ENCODE measurements at places on chromosomes 1 and 21. TPM values are rescaled to one million over a fixed set of nuclear protein-coding genes. Genes with fewer than 3 reads are reported as not detected.

GRCh38 chr21:32331444-32332305, 33.0 kb downstream of the MRAP start:
- H3K27ac ChIP-seq, result no peak overlapping the region
- no peaks in the 10 kb centered on the region for H3K27me3 ChIP-seq
- no peak for DNase-seq
- H3K4me1 ChIP-seq, result no peaks in the 10 kb centered on the region

GRCh38 chr1:181087400-181087901, 1.0 kb upstream of the IER5 start:
- no peaks in the 10 kb centered on the region for H3K36me3 ChIP-seq
- H3K4me1 ChIP-seq, result no peaks in the 10 kb centered on the region
- H3K27me3 ChIP-seq, result no peaks in the 10 kb centered on the region
- H3K27ac ChIP-seq, result no peak overlapping the region
- H3K4me3 ChIP-seq, result no peak overlapping the region

DNA sequence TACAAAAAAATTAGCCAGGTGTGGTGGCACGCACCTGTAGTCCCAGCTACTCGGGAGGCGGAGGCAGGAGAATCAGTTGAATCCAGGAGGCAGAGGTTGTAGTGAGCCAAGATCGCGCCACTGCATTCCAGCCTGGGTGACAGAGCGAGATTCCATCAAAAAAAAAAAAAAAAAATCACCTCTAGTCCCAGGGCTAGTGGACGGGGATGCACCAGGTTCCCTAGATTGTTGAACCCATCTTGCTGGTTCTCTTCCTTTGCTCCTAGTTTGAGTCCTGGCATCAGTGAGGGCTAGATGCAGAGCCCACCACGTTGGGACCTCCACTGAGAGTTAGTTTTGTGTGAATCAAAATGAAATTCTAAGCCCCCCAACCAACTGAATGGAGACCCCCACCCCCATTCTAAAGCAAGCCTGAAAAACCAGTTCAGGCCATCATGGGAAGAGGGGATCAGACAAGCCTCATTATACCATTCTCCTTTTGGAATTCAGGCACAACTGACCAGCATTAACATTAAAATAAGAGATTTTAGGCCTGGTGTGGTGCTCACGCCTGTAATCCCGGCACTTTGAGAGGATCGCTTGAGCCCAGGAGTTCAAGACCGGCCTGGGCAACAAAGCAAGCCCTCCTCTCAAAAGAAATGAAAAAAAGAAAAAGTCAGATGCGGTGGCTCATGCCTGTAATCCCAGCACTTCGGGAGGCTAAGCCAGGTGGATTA, 17.9 kb upstream of the L1TD1 start:
- DNase-seq, result no peak
- H3K27ac ChIP-seq, result no peak overlapping the region
- H3K27me3 ChIP-seq, result no peaks in the 10 kb centered on the region
- H3K4me1 ChIP-seq, result no peaks in the 10 kb centered on the region
- no peaks in the 10 kb centered on the region for H3K36me3 ChIP-seq
- H3K4me3 ChIP-seq, result no peak overlapping the region

DNA sequence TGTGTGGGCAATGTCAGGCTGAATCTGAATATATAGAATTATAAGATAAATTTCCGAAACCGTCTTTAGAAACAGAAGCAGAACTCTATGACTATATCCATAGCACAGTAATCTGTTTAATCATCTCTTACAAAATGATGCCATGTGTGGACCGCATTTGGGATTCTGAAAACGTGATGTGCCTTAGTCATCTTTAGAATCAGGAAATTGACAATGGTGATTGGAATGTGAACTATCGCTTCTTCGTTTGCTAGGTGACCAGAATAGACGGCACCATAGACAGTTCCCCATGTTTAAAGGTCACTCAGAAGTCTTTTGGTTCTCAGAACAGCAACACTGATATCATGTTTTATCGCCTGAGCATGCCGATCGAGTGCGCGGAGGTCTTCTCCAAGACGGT, 300.3 kb downstream of the ZP4 start:
- no peak for DNase-seq
- H3K4me3 ChIP-seq, result no peak overlapping the region
- no peaks in the 10 kb centered on the region for H3K36me3 ChIP-seq
- H3K27me3 ChIP-seq, result no peaks in the 10 kb centered on the region
- H3K4me1 ChIP-seq, result no peaks in the 10 kb centered on the region

DNA sequence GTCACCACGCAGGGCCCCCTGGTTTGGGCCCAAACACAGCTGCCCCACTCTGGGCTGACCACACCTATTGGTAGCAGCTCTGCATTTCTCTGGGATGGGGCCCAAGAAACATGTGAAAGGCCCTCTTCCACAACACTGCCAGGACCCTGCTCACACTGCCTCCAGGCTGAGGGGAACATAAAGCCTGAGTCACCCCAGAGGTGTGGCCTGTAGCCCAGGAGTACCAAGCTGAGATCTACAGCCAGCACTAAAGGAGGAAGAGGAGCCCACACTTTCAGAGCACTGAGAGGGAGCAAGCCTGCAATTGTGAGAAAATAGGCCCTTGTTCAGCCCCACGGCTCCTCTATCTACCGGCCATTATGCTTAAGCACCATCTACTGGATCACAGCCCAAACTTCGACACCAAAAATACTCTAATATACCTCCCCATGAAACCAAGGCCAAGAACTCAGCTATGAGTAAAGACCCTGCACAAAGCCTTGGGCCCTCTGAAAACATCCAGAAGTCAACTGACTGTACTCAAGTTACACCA, 14.4 kb upstream of the OR2T10 start:
- H3K27me3 ChIP-seq, result no peaks in the 10 kb centered on the region
- no peak overlapping the region for H3K27ac ChIP-seq
- no peak for DNase-seq
- H3K4me3 ChIP-seq, result no peak overlapping the region

GRCh38 chr21:45444385-45444784, 39.4 kb downstream of the COL18A1 start:
- no peak overlapping the region for H3K27ac ChIP-seq
- DNase-seq, result peak; percentile 14
- no peaks in the 10 kb centered on the region for H3K36me3 ChIP-seq
- no peaks in the 10 kb centered on the region for H3K4me1 ChIP-seq

- H3K27me3 ChIP-seq, result no peaks in the 10 kb centered on the region
- H3K4me3 ChIP-seq, result no peak overlapping the region
- H3K4me1 ChIP-seq, result no peaks in the 10 kb centered on the region
These were observed 52.9 kb downstream of the KCNAB2 start for GRCh38 chr1:6098303-6099215.

DNA sequence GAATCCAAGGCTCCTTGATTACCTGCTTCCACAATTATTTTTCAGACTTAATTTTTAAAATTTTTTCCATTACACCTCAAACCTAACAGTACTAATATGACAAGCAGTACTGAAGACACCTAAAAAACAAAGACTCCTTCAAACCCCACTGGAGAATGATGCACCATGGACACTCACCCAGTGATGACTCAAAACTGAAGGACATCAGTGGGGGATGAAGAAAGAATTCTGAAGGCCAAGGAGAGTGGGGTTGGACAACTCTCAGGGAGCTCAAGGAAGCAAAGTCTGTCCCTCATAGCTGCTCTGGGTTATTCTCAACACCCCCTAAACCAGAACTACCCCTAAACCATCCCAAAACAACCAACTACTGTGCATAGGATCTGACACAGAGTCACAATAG, 2.4 kb upstream of the ARHGAP29 start:
- H3K4me1 ChIP-seq, result peaks cover 4% of the 10 kb centered on the region
- H3K4me3 ChIP-seq, result no peak overlapping the region
- no peak for DNase-seq
- H3K27me3 ChIP-seq, result no peaks in the 10 kb centered on the region
- no peaks in the 10 kb centered on the region for H3K36me3 ChIP-seq

The CCDC185 gene
- total RNA-seq, result not detected

DNA sequence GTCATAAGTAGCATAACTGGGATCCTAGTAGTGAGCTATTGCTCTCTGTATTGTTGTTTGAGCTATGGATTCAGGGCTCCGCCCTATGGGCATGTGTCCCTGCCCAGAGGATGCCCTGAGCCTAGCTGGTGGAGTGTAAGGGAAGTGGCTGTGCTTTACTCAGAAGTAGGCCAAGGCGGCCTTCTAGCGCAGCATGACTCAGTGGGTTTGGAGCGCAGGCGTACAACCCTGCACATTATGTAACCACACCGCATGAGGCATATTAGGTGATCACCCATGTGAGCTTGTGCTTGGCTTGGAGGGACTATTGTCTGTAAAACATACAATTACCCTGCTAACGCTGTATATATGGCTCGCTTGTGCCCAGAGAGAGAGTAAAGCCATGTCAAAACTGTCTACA, 11.1 kb upstream of the UBE2U start:
- H3K36me3 ChIP-seq, result no peaks in the 10 kb centered on the region
- no peak overlapping the region for H3K27ac ChIP-seq
- H3K4me1 ChIP-seq, result no peaks in the 10 kb centered on the region

GRCh38 chr1:29469457-29469856, 233.1 kb downstream of the PTPRU start:
- DNase-seq, result peak; percentile 85
- H3K4me1 ChIP-seq, result no peaks in the 10 kb centered on the region
- H3K4me3 ChIP-seq, result no peak overlapping the region
- no peak overlapping the region for H3K27ac ChIP-seq

- H3K4me1 ChIP-seq, result no peaks in the 10 kb centered on the region
- H3K27me3 ChIP-seq, result no peaks in the 10 kb centered on the region
- H3K36me3 ChIP-seq, result no peaks in the 10 kb centered on the region
- no peak for DNase-seq
These were observed 989.5 kb downstream of the MRPL39 start for GRCh38 chr21:24617819-24618218.

DNA sequence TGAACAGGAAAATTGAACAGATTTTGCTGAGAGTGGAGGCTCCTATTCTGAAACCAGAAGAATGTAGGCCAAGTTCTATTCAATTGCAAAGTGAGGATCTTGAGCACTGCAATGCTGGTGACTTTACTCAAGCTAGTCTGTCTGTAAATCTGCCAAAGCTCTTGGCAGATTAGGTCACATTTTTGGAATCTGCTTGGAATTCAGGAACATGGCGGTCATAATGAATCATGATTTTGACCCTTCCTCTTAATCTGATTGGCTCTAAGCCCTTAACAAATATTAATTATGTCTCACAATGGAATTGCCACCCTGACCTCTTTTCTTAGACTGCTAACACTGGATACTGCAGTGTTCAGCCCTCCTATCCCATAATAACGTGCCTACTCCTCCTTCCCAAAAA, 7.2 kb upstream of the GNG12 start:
- no peaks in the 10 kb centered on the region for H3K4me1 ChIP-seq
- no peaks in the 10 kb centered on the region for H3K27me3 ChIP-seq
- H3K27ac ChIP-seq, result no peak overlapping the region
- H3K36me3 ChIP-seq, result no peaks in the 10 kb centered on the region
- DNase-seq, result no peak

The CASZ1 gene
- total RNA-seq, result 10.1 TPM

GRCh38 chr1:108512239-108513043, 47.5 kb upstream of the EEIG2 start:
- no peak overlapping the region for H3K4me3 ChIP-seq
- H3K27ac ChIP-seq, result no peak overlapping the region
- H3K27me3 ChIP-seq, result no peaks in the 10 kb centered on the region
- no peak for DNase-seq
- no peaks in the 10 kb centered on the region for H3K36me3 ChIP-seq

DNA sequence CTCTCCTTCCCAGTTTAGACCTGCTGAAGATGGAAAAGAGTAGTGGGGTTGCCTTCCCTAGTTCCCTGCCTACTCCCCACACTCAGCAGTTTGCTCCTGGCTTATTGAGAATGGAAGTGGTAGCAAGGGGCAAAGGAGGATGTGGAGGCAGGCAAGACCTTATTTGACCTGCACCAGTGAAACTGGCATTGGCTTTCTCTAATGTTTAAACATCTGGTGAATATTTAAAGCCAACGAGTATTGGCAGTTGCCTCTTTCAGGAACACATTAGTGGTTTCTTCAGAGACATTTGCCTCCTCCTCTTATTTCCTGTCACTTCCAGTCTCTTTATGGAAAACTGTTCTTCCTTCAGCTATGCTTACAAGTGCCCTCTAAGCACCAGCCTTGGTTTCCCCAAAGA, 62.4 kb upstream of the VAV3 start:
- H3K27me3 ChIP-seq, result no peaks in the 10 kb centered on the region
- no peak for DNase-seq
- H3K4me3 ChIP-seq, result no peak overlapping the region
- no peak overlapping the region for H3K27ac ChIP-seq
- H3K36me3 ChIP-seq, result no peaks in the 10 kb centered on the region
- no peaks in the 10 kb centered on the region for H3K4me1 ChIP-seq

GRCh38 chr1:87400813-87401212, 72.1 kb downstream of the LMO4 start:
- H3K4me3 ChIP-seq, result no peak overlapping the region
- H3K27ac ChIP-seq, result no peak overlapping the region
- no peaks in the 10 kb centered on the region for H3K36me3 ChIP-seq
- H3K27me3 ChIP-seq, result no peaks in the 10 kb centered on the region

- H3K27ac ChIP-seq, result no peak overlapping the region
- H3K27me3 ChIP-seq, result no peaks in the 10 kb centered on the region
- H3K36me3 ChIP-seq, result no peaks in the 10 kb centered on the region
- H3K4me3 ChIP-seq, result no peak overlapping the region
- no peaks in the 10 kb centered on the region for H3K4me1 ChIP-seq
- no peak for DNase-seq
These were observed 125.0 kb downstream of the GPR52 start for GRCh38 chr1:174572771-174573170.

DNA sequence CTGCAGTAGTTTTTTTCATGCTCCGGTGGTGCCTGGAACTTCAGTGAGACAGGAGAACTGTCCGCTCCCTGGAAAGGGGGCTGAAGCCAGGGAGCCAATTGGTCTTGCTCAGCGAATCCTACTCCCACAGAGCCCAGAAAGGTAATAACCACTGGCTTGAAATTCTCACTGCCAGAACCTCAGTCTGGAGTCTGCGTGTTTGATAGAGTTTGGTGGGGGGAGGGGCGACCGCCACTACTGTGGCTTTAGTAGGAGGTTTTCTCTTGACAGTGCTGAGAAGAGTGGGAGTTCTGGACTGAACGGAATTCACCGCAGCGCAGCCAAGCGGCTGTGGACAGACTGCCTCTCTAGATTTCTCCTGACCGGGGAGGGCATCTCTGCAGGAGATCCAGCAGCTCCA, 8.0 kb upstream of the OR2M3 start:
- no peak overlapping the region for H3K4me3 ChIP-seq
- no peaks in the 10 kb centered on the region for H3K36me3 ChIP-seq
- no peak overlapping the region for H3K27ac ChIP-seq

- no peak overlapping the region for H3K27ac ChIP-seq
- H3K4me1 ChIP-seq, result no peaks in the 10 kb centered on the region
- H3K27me3 ChIP-seq, result no peaks in the 10 kb centered on the region
- no peaks in the 10 kb centered on the region for H3K36me3 ChIP-seq
These were observed 98.0 kb downstream of the KCNJ15 start for GRCh38 chr21:38354746-38355145.
